Renal cortex interstitium (tissue), 15 donors: ENCODE measurements at places on chromosomes 16 and 17. TPM values are rescaled to one million over a fixed set of nuclear protein-coding genes. Genes with fewer than 3 reads are reported as not detected.

DNA sequence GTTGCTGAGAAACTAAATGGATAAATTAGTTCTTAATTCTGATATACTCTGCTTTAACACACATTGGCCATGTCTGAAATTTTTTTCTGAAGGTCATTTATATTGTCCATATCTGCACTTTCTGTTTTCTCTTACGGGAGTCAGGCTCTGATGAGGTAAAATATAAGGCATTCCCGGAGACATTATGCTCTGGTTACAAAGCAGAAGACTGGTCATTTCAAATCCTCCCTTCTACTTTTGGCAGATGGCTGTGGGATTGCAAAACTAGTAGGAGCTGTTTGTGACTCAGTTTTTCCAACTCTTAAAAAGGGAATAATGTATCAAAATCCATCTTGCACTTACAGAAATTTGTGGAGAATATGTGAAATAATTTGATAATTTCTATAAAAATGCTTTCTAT is 92.2 kb upstream of the CPHXL start:
- no peak for DNase-seq

- no peak for DNase-seq
Observed at GRCh38 chr16:6009151-6009550, 911.6 kb upstream of the EEF2KMT start.

DNA sequence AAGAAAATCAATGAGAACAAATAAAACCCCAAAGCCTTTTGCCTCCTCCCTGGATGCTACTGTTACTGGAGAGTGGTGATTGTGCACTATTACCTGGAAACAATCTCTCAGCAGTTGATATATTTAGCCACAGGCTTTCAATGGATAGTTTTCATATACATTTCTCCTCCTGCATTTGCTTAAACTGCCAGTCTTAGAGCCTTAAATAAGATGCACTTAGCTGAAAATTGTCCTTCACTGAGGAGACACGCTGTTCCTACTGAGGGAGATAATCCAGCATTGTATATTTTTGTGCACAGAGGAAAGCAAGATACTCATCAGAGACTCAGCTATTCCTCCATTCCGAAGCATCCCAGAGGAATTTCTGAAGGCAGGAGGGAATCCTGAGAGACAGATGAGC is 520.2 kb upstream of the C16orf82 start:
- no peak for DNase-seq

GRCh38 chr17:80474231-80474960 is 2.0 kb downstream of the NPTX1 start:
- DNase-seq: no peak

DNA sequence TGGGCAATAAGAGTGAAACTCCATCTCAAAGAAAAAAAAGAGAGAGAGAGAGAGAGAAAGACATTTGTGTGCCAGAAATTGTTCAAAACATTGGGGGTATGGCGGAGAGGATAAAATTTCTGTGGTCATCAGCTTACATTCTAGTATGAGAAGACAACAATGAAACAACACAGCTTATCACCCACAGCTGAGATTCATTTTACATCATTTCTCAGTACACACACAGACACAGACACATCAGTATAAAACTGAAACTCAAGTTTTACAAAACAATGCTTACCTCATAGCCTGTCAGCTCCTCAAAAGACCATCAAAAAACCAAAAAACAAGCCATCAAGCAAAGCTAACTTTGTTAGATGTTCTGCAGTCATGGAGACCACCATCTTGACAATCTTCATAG is 31.4 kb upstream of the CNEP1R1 start:
- DNase-seq: no peak

- no peak for DNase-seq
Observed at GRCh38 chr16:13186813-13187212, 285.4 kb downstream of the SHISA9 start.

GRCh38 chr17:57502811-57503241 is 242.3 kb downstream of the CCDC182 start:
- DNase-seq: no peak

- DNase-seq: no peak
Observed at GRCh38 chr17:9181640-9182039, 160.3 kb downstream of the NTN1 start.

DNA sequence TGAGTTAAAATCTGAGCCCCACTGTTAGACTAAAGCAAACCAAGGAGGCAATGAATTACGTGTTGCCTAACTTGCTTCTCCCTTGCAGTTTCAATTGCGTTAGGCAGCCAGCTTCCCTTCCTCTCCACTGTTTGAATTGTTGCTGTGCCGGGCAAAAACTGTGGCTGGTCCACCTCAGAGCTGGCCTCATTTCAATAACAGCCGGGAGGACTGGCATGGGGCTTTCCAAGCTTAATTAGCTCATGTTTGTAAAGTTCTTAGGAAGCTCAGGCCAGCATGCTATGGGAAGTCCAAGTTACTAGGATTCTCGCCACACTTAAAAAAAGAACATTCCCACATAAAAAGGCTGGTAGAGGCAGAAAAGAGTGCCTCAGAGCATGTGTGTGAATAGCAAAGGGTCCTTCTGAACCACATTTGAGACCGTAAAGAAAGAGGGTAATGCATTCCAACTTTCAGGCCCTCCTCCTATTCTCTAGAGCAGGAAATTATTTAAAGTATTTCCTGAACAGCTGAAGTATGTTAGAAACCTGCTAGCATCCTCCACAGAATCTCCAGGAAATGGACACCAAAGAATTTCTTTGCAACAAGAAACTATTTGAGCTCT is 79.0 kb upstream of the SMURF2 start:
- DNase-seq: no peak

DNA sequence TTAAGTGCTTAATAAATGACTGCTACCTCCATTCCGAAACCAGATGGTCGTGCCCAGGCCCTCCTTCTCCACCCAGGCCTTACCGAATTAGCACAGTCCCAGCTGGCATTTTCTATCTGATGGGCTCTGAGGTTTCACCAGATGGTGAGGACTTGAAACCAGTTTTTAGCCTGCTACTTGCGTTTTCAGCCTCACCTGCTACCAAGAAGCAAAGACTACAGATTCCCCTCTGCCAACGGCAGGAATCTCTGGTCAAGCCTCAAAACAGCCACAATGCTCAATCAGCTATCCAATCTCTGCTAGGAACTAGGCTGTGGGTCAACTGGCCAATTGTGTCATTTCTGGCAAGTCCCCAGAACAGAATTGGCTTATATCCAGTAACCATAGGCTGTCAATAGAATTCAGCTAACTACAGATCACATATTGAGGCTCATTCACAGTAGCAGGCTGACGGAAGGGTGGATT is 11.7 kb downstream of the PECAM1 start:
- DNase-seq: no peak

DNA sequence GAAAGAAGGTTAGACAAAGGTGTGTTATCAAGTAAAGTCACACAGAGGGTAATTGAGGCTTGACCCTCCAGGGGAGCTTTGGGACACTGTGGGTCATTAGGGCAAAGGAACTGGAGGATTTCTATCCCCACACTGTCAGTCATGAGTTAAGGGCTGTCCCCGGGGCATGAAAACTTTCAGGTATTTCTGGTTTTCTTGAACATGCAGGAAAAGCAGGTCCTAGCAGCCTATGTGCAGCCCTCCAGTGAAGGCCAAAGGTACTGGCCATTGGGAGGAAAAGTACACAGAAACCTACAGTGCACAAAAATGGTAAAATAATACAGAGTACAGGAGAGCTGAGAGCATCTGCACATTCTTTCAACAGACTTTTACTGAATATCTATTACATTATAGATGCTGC is 44.4 kb upstream of the SCNN1B start:
- no peak for DNase-seq

GRCh38 chr17:61400717-61401388 is 1.2 kb downstream of the TBX2 start:
- no peak for DNase-seq

- no peak for DNase-seq
Observed at GRCh38 chr17:18916816-18917500, 35.0 kb upstream of the SLC5A10 start.

DNA sequence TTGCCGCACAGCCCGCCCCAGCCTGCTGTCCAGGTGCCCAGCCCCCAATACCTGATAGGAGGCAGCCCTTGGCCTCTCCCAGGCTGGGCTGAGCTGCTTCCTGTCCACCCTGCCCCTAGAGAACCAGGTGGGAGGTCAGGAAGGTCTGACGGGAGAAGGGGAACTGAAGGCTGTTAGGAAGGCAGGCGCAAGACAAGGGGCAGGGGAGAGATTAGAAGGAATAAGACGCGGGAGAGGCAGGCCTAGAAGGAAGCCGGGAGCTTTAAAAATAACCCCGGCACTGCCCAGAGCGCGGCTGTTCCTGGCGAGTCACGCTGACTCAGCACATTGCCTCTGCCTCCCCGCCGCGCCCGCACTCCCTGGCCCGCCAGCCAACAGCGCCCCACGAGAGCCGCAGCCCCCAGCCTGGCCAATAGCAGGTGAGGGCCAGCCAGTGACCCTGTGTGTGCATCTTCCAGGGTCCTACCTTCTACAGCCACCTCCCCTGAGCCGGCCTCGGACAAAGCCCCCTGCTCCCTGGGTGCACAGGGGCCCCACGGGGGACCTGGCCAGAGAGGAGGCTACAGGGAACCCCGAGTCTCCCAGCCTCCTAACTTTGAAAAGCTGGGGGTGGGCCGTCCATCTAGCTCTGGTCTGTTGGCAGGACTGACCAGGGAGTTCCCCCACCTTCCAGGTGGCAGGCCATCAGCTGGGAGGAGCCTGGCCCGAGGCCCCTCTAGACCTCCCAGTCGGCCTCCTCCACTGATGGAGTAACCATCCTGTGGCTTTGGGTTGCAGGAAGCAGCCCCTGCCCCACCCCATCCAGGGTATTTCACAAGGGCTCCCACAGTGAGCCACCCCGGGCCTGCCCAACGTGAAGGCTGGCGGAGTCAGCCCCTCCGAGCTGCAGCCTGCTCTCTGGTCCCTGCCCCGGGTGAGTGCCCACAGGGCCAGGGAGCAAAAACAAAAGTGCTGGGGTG is 4.0 kb downstream of the MAFG start:
- DNase-seq: no peak

GRCh38 chr17:2197271-2197670 is 106.3 kb downstream of the SMG6 start:
- DNase-seq: no peak

DNA sequence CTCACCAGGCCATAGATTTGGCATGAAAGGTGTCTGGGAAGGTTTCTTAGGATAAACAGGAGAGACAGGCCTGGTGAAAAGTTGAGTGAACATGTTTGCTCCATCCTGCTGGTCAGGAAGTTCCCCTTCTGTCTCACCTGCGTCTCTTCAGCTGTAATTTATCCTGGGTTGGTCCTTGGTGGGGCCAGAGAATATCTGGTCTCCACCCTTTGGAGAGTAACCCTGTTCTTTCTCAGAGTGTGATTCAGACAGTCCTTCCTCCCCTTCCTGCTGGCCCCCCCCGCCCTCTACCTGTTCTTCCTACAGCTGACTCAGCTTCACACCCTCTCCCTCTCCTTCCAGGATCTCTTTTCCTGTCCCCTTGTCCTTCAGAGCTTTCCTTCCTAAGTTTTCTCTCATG is 17.1 kb downstream of the MINK1 start:
- no peak for DNase-seq

DNA sequence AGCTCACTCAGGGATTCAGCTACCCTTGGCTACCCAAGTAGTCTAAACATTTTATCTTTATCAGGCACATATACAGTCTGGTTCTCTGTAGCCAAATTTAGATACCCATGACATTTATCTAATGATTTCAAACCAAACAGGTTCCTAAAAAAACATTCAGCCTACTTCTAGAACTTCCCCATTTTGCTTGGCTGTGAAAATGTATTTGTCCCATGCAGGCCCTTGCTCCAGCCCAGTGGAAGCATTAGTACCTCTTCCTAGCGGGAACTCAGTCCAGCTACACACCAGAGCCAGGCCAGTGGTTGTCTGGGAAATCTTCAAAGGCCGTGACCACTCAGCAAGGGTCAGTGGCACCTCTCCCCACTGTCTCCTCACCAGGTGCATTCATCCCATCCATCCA is 26.2 kb upstream of the NAGLU start:
- no peak for DNase-seq

GRCh38 chr17:27520491-27521185 is 64.4 kb downstream of the KSR1 start:
- DNase-seq: no peak

DNA sequence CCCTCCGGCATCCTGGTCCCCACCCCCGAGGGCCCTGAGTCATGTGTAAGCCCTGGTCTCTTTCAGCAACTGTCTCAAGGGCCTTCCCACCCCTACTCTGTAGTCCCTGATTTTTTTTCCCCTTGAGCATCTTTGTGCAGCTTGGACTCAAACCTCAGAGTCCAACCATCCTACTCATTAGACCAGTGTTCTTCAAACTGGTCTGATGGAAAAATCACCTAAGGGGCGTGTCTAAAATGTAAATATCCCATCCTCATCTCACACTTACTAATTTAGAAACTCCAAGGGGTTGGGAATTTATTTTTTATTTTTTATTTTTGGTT is 624 bp downstream of the G6PC3 start:
- no peak for DNase-seq

GRCh38 chr16:8619671-8620370 is 1.7 kb upstream of the METTL22 start:
- no peak for DNase-seq

GRCh38 chr17:73066148-73066884 is 26.2 kb downstream of the SLC39A11 start:
- no peak for DNase-seq

DNA sequence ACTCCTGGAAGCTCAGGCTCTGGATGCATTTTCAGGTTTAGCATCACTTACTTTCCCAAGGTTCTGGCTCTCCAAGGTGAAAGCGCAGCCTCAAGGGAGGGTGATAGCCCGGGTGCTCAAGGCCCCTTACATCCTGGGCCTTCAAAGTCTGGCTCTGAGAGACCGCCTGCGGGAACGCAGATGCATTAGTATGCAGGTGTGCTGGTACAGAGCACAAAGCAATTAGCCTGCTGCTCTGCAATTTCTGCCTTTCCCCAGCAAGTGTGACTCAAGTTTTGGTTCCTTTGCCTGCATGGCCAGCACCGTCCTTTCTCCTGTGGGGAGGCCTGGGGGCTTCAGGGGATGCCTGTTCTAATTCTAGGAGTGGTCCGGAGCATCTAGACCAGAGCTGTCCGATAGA is 116.2 kb downstream of the AATF start:
- DNase-seq: no peak

GRCh38 chr16:11384184-11384955 is 39.1 kb downstream of the RMI2 start:
- DNase-seq: no peak

DNA sequence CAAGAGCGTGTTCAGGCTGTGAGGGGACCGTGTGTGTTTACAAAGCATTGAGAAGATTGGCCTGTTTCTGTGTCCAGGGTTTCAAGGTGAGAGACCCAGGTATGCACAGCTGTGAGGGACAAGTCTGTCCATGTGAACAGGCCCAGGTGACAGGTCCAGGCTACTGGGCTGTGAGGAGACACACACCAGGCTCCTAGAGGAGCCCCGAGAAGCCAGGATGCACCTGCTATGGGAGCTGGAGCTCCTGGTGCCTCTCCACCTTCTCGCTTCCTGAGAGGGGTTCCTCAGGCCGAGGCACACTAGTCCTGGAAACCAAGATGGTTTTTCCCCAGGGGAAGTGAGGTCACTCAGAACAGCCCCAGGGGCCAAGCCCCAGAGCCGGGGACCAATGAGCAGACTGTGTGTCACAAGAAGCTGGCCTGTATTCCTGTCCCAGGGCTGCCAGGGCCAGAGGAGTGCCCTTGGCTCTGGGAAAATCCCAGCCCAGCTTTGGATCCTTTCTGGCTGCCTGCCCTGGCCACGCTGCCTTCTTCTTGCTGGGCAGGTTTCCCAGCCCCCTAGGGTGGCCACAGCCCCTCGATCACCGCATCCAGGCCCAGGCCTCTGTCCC is 153.4 kb upstream of the PLCG2 start:
- no peak for DNase-seq

SLC9A5 gene
- 5.5 TPM for polyA plus RNA-seq

CDRT15L2 gene
- not detected for polyA plus RNA-seq

SLC12A3 gene
- polyA plus RNA-seq: 16.5 TPM

MAP2K6 gene
- 26.6 TPM for polyA plus RNA-seq

NOG gene
- 1.5 TPM for polyA plus RNA-seq

FBXW10 gene
- 0.89 TPM for polyA plus RNA-seq

CAMTA2 gene
- 24.3 TPM for polyA plus RNA-seq

CLEC18A gene
- 47.6 TPM for polyA plus RNA-seq
